ENCODE measurements at places on chromosomes 3 and 15.

DNA sequence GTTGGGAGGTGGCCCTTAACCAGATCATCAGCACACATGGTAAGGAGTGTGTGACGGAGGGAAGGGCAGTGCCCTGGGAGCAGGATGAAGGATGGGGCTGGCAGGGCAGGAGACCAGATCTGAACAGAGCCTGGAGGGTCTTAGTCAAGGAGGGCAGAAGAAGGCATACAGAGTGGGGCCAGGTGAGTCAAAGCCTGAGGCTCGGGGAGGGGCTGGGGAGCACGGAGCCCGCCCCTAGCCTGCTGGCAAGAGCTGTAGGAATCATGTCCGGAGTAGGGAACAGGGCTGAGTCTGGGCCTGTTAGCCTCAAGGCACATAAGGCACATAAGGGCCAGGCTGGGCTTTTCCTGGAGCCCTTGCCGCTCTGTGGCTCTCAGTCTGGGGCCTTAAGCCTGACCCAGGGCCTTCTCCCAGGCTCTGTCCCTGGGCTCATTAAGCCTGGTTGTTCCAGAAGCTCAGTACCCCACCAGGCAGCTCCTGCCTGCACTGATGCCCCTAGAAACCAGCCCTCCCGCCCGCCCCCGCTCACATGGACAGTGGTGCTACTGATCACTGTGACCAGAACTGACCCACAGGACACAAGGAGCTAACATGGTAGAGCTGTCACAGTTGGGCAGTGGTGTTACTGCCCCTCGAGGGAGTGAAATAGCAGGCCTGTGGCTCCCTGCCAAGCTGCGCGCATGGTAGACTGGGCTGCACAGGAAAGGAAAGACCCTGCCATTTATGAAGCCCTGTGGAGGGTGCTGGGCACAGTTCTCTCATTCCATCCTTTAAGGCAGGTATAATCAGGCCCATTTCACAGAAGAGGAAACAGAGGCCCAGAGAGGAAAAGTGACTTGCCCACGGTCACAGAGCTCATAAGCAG lies 14.6 kb downstream of the ISG20 start:
- no peak for DNase-seq

DNA sequence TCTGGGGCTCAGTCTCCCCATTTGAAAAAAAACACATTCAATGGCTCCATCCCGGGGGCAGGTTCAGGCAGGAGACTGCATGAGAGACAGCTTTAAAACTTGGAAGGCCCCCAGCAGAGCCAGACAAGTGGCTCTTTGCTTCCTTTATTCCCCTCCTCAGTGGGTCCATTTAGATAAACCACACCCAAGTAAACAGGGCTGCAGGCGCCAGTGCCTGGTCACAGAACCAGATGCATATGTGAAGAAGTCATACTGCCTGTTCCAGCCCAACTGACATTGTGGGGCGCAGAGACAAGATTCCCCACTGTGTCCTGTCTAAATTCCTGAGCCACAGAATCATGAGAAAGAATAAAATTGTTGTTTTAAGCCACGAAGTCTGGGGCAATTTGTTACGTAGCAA lies 9.0 kb downstream of the FBN1 start:
- DNase-seq, result no peak

GRCh38 chr3:53089511-53089910 lies 40.7 kb downstream of the RFT1 start:
- no peak for DNase-seq

DNA sequence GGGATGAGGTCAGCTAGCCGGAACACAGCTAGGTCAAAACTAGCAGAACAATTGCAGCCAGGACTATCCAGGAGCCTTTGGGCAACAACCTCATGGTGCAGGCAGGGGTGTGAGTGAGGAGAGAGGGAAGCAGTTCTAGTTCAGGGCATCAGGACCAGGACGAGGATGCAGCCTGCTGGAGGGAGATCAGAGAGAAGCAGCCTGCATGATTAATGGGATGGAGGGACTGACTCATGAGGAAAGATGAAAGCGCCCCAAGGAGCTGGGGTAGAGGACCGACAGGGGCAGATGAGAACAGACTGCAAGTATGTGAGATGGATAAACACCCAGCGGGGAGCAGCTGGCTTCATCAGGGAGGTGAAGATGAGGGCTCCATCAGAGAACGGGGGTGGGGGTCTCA lies 37.9 kb upstream of the LRTM1 start:
- DNase-seq, result no peak

- peak; percentile 90 for DNase-seq
Observed at GRCh38 chr3:179933080-179933479, 103.7 kb downstream of the PEX5L start.

- no peak for DNase-seq
Observed at GRCh38 chr15:61997786-61998185, 62.5 kb downstream of the VPS13C start.

- DNase-seq, result no peak
Observed at GRCh38 chr3:82048711-82049110, 287.3 kb upstream of the GBE1 start.

DNA sequence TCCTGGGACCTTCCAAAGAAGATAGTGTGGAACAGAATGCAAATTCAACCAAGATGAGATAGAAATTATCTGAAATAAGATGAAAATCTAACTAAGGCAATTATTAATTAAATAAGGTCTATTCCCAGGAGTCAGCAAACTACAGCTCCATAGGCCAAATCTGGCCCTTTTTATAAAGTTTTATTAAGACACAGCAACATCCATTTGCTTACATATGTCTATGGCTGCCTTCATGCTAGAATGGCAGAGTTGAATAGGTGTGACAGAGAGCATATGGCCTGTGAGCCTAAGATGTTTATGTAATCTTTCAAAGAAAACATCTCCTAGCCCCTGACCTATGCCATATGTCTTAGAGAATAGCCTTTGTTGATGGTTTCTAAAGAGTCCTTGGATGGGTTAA lies 503.0 kb downstream of the EDEM1 start:
- DNase-seq, result no peak

DNA sequence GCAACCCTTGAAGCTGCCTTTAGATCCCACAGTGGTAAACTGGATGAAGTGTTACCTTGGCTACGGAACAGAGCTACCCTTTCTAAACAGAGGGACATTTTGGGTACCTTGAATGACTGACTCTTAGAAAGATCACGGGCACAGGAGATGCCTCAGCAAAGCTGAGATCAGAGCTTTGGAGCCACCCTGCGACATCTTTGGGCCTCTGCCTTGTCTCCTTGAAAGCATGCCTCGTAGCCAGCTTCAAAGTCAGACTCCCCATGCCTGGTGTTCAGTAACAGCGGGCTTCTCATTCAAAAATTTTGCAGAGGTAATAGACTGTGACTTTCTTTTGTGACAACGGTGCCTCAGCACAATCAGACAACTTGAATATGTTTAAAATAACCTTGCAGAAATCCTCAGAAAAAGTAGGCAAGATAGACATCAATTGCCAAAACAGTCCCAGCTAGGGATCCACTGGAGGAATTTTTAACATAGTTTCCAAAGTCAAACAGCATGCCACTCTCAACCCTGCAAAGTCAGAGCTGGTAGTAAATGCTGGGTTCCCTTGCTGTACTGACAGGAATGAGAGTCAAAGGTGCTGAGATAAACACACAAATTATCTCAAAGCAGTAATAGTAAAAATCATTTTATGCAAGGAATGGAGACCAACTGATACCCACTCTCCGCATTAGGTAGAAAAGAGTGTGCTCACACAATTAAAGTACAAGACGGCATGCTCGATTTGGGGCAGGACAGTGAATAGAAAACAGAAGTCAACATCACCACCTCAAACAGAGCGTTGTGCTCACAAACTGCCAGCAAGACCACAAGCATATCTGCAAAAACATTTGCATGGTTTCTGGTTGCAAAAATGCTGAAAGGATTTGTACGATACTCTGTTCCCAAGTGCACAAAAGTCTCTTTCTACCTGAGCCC lies 82.1 kb downstream of the MYO1E start:
- DNase-seq, result no peak

DNA sequence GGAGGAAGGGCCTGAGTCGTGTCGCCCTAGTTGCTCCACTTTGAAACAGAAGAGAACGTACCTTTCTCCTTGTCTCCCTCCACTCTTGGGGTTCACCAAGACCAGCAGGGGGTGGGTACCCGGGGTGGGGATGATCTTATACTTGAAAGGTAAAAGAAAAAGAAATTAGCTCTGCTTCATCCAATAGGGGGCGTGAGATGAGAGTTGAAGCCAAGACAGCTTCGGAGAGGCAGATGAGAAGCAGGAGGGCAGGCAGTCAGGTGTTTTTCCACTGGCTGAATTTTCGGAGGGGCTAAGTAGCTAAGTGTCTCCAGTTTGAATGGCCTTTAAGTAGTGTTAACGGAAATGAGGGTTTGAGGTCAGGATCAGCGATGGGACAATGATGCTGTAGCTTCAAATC lies 100.4 kb downstream of the DGKG start:
- peak; percentile 2 for DNase-seq

DNA sequence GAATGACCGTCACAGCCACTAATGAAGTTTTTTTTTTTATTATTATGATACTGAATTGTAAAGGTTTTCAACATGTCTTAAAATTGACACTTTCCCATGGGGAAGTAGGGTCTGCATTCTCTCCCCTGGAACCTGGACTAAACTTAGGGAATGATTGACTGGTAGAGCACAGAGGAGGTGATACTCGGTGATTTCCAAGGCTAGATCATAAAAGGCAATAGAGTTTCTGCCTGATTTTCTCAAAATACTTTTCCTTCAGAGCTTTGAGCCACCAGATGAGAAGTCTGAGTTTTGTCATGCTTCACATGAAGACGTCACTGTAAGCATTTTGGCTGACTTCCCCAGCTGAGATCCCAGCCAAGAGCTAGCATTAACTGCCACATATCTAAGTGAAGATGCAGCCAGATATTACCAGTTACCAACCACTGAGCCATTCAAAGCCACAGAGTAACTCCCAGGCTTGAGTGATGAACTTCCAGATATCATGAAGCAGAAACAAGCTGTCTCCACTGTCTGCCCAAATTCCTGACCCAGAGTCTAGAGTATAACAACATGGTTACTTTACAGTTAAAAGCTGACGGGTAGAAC lies 105.8 kb downstream of the LSAMP start:
- DNase-seq, result no peak

- no peak for DNase-seq
Observed at GRCh38 chr3:145522179-145522578, 638.8 kb downstream of the PLOD2 start.

DNA sequence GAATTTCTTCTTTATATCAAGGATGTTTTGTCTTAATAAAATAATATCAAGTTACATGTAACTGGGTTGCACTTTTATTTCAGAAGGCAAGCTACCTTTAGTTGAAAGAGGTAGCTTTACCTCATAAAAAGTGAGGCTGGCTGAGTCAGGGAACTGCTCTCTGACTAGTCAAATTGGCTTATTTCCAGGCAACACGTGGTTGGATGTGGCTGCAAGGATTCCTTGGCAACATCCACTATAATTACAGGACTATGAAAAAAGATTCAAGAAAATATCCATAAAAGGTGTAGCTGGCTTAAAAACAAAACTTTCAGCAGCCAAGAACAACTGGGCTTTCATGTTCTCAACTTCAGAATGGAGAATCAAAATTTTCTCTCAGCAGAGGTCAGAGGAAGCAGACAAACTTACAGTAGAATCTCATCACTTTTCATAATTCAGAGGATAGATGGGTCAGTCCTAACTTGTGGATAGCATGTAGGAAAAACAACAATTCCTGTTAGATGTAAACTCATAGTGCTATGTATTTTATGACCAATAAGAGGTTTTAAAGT lies 779.1 kb downstream of the MECOM start:
- peak; percentile 4 for DNase-seq

DNA sequence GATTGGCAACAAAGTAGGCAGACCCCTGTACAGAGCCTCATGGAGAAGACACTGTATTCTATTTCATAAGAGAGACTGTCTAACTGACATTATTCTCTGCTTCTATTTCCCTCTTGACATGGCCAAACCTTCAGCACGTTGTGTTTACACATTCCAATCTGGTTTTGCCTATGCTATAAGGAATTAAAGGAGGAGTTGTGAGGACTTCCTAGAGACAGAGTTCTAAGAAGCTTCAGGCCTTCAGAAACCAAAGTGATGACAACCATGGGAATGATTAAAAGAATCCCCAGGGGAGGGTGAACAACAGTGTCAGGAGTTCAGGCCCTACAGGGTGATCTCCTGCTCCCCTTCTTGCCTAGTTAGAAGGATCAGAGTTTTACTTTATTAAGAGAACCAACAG lies 44.9 kb upstream of the CAPN7 start:
- DNase-seq, result no peak

DNA sequence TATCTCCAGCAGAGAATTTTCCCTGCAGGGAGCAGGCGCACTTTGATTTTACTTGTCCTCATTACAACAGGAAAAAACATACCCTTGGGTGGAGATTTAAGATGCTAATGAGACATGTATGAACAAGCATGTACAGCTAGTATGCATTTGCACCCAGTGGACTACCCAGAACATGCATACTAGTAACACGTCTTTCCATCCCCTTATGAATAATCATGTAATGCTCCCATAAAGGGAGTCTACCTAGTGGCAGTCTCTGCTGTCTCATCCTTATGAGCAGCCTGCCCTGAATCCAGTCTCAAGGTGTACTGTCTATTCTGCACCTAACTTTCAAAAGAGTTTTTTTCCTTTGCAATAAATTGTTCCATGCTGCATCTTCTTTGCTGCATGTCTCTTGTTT lies 1222.0 kb downstream of the ROBO1 start:
- DNase-seq, result no peak

- DNase-seq, result no peak
Observed at GRCh38 chr3:194043516-194043915, 92.4 kb upstream of the HES1 start.

DNA sequence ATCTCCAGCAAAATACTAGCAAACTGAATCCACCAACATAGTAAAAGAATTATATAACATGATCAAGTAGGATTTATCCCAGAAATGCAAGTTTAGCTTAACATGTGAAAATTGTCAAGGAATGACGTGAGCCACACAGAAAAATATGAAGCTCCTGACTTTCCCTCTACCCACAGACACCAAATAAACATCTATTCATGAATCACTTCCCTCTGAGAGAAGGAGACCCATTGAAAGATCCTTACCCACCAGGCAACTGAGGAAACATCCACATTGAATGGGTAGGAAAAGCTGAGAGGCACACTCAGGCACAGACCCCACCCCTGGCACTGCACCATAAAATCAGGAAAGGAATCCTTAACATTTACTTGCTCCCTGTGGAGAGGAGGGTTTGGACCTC lies 102.2 kb upstream of the MANF start:
- DNase-seq, result no peak

- DNase-seq, result no peak
Observed at GRCh38 chr3:178560759-178561158, 24.5 kb downstream of the KCNMB2 start.

- DNase-seq, result no peak
Observed at GRCh38 chr3:150074277-150074676, 103.6 kb upstream of the PFN2 start.
